Activated CD8-positive, alpha-beta memory T cell treated with anti-CD3 and anti-CD28 coated beads, Interleukin-2, amount 50 U/mL, for 48 hours (primary cell): ENCODE measurements at places on chromosomes 7 and 10.

GRCh38 chr10:102421757-102422512 is 1.3 kb downstream of the FBXL15 start:
- DNase-seq, result no peak

DNA sequence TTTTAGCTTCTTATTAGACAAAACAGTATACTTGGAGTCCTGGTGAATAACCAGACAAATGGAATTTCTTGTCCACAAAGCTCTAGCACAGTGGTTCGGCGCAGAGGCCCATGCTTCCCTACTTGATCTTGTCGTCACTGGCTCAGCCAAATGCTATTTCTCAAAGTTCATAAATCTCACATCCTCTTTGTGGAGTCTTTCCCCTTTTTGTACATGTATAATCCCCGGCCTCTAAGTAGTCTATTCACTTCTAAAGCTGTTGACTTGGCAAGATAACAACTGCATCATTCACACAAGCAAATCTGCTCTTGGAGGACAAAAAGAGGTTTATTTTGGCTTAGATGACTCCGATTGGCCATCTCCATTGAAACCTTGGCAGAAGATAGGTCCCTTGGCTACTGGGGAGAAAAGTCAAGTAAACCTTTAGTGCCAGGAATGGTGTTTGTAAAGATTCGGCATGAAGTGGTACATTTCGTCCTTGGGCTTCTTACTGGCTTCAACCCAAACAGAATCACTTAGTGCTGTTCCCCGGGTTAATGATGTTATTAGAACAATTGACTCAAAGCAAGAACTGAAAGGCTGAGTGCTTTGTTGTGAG is 5.1 kb upstream of the AKR1E2 start:
- no peak for DNase-seq

GRCh38 chr10:1270906-1271305 is 214.7 kb downstream of the WDR37 start:
- no peak for DNase-seq

DNA sequence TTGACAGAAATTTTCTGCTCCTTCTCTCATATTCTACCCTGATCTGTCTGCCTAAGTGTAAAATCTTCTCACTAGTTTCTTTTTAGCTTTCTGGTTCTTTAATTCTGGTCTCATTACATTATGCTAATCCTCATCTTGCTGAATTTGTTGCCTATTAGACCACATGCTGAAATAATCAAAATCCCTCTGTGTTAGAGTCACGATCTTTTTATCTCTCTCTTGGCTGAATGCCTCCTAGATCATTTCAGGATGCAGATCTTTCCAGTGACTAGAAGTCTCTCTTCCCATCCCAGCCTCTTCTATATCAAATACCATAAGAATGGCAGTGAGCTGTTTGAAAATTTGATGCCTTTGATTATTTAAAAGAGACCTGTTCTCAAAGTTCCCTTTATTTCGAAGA is 661.9 kb downstream of the SORCS1 start:
- no peak for DNase-seq

DNA sequence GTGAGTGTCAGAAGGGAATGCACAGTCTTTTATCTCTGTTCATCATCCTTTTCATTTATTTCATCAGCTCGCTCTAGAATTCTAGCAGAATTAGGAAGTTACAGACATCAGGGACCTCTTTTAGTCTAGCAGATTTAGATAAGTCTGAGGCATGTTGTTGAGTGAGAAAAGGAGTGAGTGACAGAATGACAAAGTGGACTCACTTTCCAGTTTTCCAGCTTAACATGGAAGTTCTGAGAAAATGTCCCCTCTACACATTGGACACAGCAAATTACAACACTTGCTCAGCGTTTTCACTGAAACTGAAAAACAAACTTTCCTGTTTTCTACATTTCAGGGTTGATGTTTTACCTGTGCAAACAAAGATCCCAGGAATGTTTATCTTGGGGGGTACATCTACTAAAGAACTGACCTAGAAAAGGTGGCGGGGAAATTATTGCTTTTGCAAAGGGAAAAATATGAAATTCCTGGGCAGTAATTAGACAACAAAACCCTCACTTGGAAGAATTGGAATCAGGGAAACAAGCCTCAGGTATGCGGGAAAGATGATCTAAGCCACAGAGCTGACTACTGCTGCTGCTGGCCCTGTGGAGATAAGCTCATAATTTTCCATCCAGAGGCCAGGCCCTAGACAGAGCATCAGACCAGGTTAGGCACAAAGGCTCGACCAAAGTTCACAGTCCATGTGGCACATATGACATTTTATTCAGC is 14.6 kb upstream of the CYP3A5 start:
- DNase-seq, result no peak
